Thoracic aorta (tissue), 2 donors: ENCODE measurements at places on chromosomes 7 and 10. TPM values are rescaled to one million over a fixed set of nuclear protein-coding genes. Genes with fewer than 3 reads are reported as not detected.

Gene SERPINE1
- 542 TPM for total RNA-seq

Gene ZKSCAN5
- 5.1 TPM for total RNA-seq

Gene TRDMT1
- 21.0 TPM for total RNA-seq

Gene CHST15
- total RNA-seq: 31.9 TPM

DNA sequence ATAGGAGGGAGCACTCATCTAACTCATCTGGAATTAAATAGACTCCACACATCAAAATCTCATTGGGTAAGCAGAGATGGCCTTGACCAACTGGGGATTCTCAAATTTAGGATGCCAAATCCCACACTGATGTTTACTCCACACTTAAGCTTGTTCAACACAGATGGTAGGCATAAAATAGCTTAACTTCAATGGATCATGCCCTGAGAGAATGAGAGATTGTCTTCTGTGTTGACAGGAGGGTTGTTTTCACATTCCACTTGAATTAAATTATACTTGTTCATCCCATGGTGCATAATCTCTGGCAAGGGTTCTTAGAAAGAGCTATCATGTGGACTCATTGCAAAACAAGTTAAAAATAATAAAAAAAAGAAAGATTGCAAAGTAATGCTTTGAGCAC lies 391.4 kb downstream of the PLXDC2 start:
- no peak for DNase-seq

GRCh38 chr7:133118261-133118660 lies 36.4 kb upstream of the CHCHD3 start:
- DNase-seq: no peak

- no peak for DNase-seq
Measured at GRCh38 chr7:32481921-32482320, 8.3 kb downstream of the LSM5 start.
